ENCODE measurements at places on chromosomes 3 and 15.

DNA sequence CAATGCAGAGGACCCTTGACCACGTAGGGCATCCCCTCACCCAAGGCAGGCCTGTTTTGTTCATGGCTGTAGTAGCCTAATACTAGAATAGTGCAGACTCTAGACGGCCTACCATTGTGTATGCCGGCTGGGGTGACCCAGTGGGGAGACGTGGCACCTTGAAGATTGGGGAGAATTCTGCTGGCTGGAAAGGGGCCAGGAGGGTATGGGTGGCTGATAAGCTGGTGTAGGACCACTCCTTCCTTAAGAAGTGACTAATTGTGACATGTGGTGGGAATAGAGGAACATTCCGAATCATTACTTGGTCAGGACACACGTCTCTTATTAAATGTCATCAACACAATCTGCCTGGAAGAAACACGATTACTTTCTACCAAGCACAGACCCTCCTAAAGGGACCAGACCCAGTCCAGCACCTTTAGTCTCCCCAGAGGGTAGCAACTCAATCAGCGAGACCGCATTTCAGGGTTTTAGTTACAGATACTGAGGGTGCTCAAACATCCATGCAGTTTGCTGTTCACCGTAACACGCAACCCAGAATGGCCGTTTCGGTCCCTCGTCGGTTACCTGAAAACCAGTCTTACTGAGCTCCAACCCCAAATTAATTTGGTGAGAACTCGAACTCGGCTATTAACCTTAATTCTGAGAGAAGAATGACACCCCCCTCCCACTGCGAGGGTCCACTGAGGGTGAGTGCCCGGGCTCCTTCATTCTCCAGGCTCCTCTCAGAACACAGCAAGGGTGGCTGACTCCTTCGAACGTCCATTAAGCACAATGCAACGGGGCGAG lies 1.6 kb upstream of the KLF13 start:
- DNase-seq = no peak

GRCh38 chr3:71997066-71997653 lies 212.2 kb upstream of the PROK2 start:
- DNase-seq = no peak

GRCh38 chr3:159451482-159451881 lies 537.2 kb upstream of the IL12A start:
- DNase-seq = peak; percentile 28

GRCh38 chr3:194312743-194313281 lies 38.3 kb downstream of the CPN2 start:
- DNase-seq = peak; percentile 26

DNA sequence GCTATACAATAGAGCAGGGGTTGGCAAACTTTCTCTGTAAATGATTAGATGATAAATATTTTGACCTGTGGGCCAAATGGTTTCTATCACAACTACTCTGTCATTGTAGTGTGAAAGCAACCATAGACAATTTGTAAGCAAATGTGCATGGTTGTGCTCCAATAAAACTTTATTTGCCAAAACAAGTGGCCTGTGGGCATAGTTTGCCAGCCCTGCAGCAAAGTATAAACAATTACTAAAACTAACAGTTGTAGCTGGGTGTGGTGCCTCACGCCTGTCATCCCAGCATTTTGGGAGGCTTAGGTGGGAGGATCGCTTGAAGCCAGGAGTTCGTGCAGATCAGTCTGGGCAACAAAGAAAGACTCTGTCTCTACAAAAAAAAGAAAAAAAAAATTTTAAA lies 61.6 kb downstream of the NBEAL2 start:
- no peak for DNase-seq

DNA sequence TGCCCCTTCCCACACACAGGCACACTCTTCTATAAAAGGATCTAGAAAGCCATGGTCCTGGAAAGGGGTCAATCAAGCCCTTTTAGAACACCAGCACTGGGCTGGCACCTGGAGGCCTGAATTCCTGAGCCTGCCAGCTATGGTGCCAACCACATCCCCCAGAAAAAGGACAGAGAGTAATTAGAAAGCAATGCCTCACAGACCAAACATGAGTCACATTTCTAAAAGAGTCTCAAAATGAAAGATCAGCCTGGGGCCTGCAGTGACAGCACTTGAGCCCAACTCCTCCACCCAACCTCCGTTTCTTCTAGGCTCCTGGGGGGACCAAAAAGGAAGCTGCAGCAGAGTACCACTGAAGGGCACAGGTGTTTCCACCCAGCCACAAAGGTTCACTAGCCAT lies 14.1 kb downstream of the MYLK start:
- peak; percentile 77 for DNase-seq

- DNase-seq = no peak
These were observed 333.1 kb upstream of the KCNMB2 start for GRCh38 chr3:178203165-178203564.

DNA sequence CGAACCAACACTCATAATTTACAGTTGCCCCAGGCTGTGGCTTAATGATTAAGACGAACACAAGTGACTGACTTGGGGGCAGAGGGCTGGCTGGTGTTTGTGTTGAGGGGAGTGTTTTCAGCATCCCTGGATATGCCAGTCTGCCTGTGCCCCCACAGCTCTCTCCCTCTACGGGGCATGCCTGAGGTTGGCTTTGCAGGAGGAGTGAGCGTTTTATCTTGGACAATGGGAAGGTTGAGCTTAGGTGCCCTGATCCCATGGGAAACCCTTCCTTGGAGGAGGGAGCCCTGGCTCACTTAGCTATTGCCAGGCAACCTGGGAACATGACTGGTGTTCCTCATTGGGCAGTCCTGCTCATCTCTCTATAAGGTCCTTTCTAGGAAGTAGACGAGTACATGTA lies 17.6 kb downstream of the FAM107A start:
- DNase-seq = no peak

Measured in EL (cell line).